Temporal lobe (tissue), 4 donors: ENCODE measurements at places on chromosomes 4 and X. TPM values are rescaled to one million over a fixed set of nuclear protein-coding genes. Genes with fewer than 3 reads are reported as not detected.

TMA16 gene
- total RNA-seq: 13.3 TPM

SSX3 gene
- not detected for total RNA-seq

DMRTC1 gene
- total RNA-seq: not detected

NKX6-1 gene
- total RNA-seq: not detected

BEX5 gene
- 36.1 TPM for total RNA-seq

GLOD5 gene
- total RNA-seq: not detected
